IMR-90 (cell line): ENCODE measurements at places on chromosomes 13 and 19.

DNA sequence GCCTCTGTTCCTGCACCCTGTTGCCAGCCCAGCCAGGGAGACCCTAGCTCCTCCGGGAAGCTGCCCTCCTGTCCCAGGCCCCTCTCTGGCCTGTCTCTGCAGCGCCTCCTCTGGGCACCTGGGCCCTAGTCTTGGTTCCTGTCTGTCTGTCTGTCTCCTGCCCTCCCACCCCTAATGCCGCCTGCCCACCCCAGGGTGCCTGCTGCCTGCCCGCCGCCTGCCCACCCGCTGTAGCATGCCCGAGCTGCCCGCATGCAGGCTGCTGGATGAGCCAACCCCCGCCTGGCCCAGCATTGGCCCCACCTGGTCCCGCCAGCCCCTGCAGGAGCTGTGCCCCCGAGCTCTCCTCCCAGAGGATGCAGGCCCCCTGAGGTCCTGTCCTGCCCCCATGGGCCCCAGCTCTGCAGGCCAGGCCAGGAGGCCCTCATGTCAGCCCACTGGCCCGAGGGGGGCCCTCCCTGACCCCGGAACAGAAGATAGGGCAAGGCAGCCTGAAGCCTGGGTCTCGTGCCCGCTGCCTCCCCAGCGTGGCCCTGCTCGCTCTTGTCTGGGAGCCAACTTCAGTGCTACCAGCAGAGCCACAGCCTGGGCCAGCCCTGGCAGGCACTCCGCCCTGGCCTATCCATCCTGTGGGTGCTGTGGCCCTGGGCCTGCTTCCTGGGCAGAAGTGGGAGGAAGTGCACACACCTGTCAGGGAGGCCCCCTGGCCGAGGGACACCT is 5.2 kb downstream of the MAP2K7 start:
- no peak for DNase-seq

- DNase-seq, result no peak
These were observed 27.2 kb downstream of the CCDC8 start for GRCh38 chr19:46386151-46386550.

DNA sequence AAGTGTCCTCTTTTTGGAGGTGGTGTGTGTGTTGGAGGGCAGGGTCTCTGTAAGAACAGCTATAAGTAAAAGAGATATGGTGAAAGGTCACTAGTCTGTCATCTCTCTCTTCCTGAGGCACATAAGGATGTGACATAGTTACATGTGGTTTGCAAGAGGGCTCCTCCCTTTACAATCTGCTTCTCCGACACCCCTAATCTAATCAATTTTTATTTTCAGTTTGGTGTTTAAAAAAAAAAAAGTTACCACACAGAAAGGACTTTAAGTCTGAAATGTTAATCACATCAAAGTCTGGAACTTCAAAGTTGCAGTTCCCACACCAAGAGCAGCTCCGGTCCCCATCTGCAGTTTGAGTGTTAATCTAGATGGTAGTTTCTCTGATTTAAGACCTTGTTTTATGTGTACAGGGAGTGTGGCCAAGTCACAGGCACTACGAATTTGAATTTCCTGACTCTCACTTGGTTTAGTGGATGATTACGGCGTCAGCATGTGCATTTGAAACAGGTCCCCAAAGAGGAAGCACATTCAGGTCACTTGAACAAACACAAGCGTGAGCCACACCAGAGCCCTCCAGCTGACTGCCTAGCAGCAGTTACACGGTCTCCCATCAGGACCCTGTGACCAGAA is 53.1 kb downstream of the FOXO1 start:
- no peak for DNase-seq

DNA sequence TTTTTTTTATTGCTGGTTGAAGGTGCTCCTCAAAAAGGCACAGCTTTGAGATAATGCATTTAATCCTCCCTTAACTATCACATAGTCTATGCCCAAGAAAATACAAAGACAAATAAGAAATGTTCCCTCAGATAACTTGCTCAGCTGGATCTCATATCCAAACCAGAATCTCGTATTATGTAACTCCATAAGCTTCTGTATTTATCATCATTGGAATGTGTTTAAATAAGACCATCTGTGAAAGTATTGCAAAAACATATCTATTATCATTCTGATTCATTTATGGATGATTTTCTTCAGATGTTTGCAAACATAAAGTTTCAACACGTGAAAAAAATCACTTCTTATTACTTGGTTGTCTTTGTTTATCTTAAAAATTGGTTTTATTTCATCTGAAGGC is 190.9 kb downstream of the IRS2 start:
- no peak for DNase-seq

GRCh38 chr19:38070573-38070972 is 153.4 kb downstream of the DPF1 start:
- DNase-seq, result peak; percentile 88

- DNase-seq, result no peak
These were observed 13.2 kb downstream of the CBY2 start for GRCh38 chr13:45715351-45715750.

DNA sequence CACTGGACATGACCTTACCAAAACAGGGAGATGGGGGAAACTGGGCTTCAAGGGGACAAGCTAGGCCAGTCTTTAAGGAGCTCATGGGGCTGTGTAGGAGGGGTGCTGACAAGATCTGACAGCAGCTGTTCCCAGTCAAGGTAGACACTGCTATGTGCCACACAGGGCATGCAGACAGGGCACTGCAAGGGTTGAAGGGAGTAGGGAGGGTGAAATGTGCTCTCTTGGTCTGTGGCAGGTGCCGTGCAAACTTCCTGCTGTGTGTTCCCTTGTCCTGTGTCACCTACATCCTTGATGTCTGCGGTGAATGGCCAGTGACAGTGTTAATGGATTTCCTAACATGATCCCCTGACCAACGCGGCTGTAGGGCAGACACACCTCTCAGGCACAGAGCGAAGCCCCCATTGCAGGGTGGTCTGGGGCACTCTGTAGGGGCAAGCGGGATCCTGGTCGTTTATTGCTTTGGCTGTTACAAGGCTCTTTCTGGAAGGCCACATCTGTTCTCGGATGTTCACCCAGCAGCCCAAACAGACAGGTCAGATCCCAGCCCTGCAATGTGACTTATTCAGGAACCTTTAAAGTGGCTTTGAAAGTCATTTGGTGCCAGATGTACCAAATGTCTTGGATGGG is 199.5 kb upstream of the ZNF536 start:
- DNase-seq, result no peak

DNA sequence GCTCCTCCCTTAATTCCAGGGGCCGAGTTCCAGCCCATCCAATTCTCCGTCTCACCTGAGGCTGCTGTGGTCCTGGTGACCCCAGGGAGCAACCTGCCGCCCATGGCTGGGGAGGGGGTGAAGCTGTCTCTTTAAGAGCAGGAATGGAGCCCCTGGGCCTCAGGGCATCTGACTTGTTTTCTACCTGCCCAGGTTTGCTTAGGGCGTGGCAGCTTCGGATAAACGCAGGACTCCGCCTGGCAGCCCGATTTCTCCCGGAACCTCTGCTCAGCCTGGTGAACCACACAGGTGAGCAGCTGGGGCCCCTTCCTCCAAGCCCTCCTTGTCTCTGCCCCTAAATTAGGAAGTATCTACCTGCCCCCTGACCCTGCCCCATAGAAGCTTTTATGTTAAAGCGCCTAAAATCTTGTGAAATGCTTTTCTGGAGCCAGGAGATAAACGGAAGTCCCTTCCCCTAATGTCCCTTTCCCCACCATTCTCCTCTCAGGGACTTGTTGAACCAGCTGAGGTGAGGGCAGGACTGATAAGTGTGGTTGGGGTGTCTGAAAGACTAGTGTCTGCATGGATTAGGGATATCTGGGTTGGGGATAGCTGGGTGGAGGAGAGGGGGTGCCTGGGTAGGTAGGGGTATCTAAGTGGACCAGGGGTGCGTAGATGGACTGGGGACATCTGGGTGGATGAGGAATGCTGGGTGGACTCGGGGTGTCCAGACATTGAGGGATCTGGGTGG is 614 bp downstream of the FXYD3 start:
- DNase-seq, result no peak

GRCh38 chr13:45255247-45255987 is 54.6 kb upstream of the KCTD4 start:
- DNase-seq, result no peak

DNA sequence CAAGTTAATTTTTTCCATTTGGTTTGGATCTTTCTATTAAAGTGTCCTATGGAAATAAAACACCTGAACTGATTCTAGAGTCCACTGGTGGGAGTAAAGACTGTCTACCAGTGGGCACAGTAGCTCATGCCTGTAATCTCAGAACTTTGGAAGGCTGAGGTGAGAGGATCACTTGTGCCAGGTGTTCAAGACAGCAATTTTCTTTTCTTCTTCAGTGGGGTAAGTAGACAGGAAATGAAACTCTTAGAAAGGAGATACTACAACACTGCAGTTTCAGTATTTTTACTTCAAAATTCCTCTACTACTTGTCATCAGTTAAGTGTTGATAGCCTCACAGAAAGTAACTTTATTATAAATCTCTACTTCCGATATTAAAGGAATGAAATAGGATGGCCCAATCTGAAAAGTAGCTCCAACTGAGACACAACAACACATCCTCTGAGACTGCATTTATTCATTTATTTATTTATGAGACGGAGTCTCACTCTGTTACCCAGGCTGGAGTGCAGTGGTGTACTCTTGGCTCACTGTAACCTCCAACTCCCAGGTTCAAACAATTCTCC is 26.3 kb downstream of the DNMT1 start:
- DNase-seq, result peak; percentile 28

DNA sequence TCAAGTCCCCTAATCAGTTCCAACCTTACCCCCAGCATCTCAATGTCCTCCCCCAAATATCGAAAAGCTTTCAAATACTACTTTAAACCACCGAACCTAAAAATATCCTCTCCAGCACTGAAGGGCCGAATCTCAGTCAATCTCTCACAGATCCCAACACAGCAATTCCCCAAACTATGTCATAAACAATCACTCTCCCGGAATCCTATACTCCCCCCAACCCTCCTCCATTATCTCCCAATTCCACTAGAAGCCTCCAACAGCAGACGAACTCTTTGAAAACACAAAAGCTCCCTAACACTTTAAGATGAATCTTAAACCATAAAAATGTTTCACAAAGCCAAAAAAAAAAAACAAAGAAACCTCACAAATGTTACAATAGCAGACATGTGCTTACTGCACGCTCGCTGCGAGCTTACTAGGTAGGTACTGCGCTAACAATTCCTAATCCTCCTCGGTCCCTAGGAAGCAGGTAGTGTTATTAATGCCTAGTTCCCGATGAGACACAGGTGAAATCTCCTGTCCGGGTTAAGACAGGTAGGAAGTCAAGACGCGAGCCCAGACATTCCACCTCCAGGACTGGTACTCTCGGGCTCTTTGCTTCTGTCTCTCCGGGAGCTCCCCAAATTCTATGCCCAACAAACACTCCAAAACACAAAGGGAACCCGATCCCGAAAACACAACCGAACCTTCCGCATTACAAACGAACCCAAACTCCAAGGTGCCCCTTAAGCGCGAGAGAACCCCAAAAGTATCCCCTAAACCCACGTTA is 14.2 kb downstream of the FBXO46 start:
- no peak for DNase-seq

DNA sequence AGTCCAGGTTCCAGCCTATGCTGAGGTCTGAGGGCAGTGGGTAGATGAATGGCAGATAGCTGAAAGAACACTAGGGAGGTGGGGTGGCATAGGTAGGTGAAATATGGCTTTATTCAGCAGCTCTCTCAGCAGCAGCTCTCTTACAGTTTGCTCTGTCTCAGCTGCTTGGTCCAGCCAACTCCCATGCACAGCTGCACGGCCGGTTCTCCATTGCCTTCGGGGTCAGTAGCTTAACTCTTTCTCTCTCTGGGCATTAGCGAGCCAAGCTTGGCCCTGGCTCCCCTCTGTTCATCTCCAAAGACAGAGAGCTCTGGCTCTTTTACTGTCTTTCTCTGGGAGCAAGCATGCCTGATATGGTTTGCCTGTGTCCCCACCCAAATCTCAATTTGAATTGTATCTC is 151.9 kb downstream of the MYO16 start:
- DNase-seq, result no peak

GRCh38 chr19:47239152-47239551 is 8.2 kb upstream of the BBC3 start:
- no peak for DNase-seq

DNA sequence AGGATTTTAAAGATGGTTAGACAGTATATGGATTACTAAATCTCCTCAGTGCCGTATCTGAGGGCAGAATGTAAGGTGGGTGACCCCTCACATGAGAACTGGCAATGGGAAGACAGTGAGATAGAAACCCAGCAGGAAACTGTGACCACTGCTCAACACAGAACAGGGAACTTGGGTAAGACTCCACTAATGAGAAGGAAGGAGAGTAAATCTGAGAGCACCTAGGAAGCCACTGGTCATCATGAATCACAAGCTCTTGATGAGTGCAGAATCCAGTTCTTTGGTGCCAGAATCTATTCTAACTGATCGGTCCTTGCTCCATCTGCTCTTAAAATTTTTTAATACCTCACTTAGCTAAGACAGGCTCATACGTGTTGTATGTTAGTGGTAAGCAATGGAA is 261.8 kb downstream of the KLF12 start:
- peak; percentile 36 for DNase-seq

- no peak for DNase-seq
These were observed 194.3 kb downstream of the TEX29 start for GRCh38 chr13:111514610-111515306.

GRCh38 chr13:20997301-20998161 is 63.9 kb downstream of the LATS2 start:
- DNase-seq, result peak; percentile 98

GRCh38 chr13:39284801-39285388 is 246.6 kb downstream of the NHLRC3 start:
- peak; percentile 1 for DNase-seq

GRCh38 chr13:92473765-92474475 is 752.7 kb upstream of the GPC6 start:
- DNase-seq, result no peak

DNA sequence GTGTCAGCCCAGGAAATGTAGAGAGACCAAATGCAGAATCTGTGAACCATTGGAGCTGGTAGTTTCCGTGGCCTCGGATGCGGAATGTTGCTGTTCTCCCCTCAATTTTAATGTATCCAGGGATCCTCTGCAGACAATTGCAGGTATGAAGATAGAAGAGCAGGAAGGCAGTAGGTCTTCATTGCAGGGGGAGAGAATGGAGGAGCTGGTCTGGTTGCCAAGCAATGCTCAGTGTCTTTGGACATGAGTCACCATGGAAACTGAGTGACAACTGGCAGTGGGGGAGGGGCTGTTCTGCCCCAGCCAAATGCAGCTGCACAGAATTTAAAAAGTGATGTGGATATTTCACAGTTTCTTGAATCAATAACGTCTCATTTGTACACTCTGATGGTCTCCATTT is 56.1 kb upstream of the ZNF835 start:
- DNase-seq, result no peak

- DNase-seq, result no peak
These were observed 90.0 kb downstream of the WDFY2 start for GRCh38 chr13:51674276-51674675.

- no peak for DNase-seq
These were observed 4.0 kb downstream of the NOP53 start for GRCh38 chr19:47749326-47749725.

DNA sequence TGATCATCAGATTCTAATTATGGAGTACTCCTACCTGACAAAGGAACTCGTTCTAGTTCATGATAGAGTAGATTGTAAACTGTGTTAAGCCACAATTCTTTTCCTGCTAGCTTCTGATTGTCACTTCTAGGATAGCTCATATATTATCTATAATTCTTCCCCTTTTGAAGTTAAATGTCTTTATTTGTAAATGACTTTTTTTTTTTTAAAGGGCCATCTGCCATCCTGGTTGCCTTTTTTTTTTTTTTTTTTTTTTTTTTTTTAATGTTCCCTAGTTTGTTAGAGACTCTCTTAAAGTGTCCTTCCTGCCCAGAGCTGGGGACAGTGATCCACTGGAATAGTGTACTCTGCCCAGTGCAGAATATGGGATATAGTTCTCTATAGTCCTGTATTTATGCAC is 4.3 kb downstream of the CHAMP1 start:
- no peak for DNase-seq

- DNase-seq, result no peak
These were observed 45.6 kb upstream of the WDFY2 start for GRCh38 chr13:51538591-51539179.
